ENCODE measurements at places on chromosomes 5 and 9.

DNA sequence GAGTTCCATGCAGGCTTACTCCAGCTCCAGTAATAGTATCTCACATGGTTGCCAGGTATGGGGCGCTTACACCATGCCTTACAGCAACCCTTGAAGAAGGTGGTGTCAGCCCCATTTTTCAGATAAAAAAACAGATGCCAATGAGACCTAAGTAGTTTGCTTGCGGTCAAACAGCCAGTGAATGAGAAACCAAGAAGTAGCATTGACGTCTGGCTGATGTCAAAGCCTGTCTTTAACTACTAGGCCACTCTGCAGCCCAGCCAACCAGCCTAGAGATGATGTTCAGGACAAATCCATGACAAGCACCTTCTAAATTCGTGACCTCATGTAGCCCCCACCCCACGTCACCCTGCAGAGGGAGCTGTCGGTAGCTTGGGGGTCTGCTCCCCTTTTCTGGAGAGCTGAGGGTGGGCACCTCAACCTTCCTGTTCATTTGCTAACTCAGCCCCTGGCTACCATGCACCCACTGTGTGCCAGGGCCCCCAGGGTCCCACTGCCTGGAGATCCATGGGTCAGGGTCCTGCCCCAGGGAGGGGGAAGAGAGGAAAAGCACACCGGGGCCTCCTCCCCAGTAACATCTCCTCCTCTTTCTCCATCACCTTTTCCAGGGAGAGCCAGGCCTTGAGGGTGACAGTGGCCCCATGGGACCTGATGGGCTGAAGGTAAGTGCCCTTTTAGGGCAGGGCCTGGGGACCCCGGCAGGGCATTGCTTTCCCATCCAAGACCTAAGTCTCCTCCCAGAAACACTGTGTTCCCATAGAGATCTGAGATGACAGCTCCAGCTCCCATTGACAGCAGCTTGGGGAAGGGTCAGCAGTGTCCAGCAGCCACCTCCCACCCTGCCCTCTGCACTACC is 52.5 kb upstream of the ORM1 start:
- DNase-seq: no peak

DNA sequence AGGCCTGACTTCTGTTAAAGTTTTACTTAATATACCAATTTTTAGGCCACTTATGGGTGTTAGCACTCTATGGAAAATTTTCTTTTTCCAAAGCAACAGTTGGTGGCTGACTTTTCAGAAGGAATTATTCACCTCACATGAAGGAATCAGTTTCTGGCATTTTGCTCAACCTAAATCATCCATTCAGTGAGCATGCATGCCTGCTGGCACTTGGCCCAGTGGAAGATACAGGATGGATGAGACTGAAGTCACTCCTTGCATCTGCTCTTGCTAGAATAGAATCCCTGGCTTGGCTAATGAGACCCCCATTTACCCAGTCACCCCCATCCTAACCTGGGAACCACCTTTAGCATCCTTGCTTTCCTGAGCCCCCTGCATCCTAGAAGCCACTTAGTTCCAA is 131.7 kb downstream of the WDR41 start:
- no peak for DNase-seq

DNA sequence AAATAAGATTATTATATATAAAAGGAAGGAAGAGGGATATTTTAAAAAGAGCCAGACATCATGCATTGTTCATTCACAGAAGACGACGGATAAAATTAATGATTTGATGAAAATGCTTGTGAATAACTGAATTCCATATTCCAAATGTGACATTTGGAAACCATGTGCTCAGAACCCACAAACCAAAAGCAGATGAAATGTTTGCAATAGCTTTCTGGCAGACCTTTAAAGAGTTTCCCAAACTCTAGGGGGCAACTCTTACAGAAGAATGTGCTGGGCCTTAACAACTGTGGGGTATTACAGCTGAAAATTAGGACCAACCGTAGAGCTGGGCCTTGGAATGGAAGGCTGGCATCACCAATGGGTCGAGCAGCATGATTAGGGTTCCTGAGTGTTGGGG is 471.0 kb downstream of the EFNA5 start:
- DNase-seq: no peak

- DNase-seq: no peak
Observed at GRCh38 chr9:27427272-27427643, 96.8 kb upstream of the IFNK start.

DNA sequence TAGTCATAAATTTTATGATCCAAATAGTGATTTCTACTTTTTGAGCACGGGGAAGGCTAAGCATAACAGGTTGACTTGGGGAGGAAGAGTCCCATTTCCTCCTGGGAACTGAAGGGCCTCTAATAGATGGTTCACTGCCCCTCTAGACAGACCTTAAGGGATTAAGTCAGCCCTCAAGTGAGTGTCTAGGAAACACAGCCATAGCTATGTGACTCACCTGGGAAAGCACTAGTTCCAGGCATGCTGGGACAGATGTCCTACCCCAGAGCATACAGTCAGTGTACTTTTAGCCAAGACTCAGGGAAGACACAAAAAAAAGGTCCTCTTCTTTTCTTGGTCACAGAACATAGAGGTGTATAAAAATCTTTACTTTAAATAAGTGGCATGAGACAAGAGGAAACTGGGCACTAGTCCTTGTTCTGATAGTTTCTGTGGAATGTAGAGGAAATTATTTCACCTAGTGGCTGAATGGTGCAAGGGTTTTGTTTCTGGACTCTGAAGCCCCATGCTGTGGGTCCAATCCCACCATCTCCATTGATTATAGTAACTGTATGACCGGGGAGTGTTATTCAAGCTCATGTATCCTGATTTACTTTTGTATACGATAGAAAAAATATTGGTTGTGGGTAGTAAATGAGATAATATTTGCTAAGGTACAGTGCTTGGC is 86.0 kb downstream of the NREP start:
- DNase-seq: no peak

DNA sequence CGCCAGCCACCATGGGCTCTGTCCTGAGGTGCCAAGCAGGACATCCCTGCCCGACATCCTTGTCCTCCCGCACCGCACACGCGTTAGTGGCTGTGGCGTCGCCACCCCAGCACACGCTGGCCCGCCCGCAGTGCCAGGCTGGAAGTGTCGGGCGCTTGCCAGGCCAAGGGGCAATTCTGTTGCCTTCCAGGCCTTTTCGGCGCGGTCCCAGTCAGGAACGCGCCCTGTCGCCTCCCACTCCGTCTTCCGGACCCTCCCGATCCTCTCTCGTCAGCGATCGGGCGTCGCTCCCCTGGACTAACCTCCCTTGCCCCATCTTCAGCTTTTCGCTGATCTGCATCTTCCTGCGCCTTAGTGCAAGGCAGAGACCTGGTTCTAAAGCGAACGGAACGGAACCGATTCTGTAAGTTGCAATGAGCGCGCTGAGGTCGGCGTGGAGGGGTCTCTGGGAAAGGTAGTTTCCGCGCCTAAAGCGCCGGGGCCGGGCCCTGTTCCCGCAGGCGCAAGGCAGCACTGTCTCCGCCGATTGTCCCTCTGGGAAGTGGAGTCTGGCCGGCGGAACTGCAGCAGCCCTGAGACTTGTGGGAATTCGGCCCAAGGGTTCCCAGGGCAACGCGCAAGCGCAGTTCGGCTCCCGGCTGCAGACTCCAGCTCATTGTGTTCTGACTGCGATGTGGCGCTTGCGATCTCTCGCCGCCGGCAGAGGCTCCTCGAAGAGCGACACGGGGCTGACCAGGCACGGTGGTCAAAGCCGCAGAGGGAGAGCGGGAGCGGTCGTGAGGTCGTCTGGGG is at the start of gene ZNF454:
TSS of gene ZNF454 (plus strand) at position 630 of the 792 bp plus-strand sequence. CDS start 1,594 bp downstream, outside the sequence.
- no peak for DNase-seq

DNA sequence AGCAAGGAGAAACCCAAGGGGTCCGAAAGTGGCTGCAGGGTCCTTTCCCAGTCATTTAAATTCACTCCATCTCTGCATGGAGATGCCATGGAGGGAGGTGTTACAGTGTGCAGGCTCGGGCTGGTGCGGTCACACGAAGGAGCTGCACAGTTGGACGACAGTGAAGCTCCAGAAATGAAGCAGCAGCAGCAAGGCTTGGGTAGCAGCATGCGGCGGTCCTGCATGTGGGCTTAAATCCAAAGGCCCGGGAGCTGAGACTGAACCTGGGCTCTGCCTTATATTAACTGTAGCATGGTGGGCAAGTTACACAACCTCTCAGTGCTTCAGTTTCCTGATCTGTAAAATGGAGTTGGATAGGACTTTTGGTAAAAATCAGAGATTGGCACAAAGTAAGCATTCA is 51.4 kb downstream of the APBA1 start:
- DNase-seq: no peak

GRCh38 chr5:67081261-67081660 is 115.3 kb downstream of the CD180 start:
- no peak for DNase-seq

- DNase-seq: no peak
Observed at GRCh38 chr5:103375350-103375749, 116.8 kb downstream of the MACIR start.

DNA sequence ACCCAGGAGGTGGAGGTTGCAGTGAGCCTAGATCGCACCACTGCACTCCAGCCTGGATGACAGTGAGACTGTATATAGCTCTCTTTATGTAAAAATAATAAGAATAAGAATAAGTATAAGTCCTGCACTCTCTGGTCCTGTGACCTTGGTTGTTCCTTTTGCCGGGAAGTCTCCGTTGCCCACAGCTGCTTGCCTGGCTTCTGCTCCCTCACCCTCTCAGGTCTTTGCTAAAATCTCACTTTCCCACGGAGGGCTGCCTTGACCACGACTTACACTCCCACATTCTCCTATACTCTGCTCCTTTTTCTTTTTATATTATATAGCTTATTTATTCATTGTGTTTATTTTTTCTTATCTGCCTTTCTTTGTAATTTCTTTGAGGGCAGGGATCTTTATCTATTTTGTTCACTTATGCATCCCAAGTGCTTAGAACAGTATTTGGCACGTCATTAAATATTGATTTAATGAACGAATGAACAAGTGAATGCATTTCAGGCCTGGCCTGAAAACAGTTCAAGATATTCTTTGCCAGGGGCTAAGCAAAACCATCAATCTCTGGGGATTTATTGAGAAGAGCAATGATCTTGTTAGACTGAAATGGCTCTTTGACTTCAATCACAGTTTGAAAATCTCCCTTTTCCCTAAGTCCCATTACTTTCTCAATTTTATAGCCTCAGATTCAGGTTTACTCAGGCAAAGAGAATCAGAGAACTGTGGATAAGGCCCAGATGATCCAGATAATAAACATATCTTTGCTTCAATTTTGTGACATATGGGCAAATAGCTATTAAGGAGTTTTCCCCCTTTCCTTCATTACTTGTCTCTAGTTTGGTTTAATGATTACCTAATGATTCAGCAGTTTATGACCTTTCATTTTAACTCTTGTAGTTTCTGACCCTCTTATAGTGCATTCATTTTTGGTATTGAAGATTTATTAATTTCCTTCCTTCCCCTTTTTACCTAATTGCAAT is 60.8 kb upstream of the TMC1 start:
- no peak for DNase-seq

DNA sequence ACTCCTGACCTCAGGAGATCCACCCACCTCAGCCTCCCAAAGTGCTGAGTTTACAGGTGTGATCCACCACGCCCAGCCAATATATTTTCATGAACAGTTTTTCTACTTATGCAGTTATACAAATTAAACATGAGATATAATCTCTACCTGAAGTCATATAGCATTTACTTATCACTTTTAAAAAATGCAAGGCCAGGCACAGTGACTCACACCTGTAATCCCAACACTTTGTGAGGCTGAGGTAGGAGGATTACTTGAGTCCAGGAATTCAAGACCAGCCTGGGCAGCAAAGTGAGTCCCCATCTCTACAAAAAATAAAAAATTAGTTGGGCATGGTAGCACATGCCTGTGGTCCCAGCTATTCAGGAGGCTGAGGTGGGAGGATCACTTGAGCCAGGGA is 164.7 kb upstream of the LHFPL2 start:
- no peak for DNase-seq

All from GM10248 (cell line).